ENCODE measurements at places on chromosomes 3 and 15. TPM values are rescaled to one million over a fixed set of nuclear protein-coding genes. Genes with fewer than 3 reads are reported as not detected.

- ATAC-seq: no peak
Measured at GRCh38 chr3:13746385-13746784, 133.5 kb downstream of the WNT7A start.

DNA sequence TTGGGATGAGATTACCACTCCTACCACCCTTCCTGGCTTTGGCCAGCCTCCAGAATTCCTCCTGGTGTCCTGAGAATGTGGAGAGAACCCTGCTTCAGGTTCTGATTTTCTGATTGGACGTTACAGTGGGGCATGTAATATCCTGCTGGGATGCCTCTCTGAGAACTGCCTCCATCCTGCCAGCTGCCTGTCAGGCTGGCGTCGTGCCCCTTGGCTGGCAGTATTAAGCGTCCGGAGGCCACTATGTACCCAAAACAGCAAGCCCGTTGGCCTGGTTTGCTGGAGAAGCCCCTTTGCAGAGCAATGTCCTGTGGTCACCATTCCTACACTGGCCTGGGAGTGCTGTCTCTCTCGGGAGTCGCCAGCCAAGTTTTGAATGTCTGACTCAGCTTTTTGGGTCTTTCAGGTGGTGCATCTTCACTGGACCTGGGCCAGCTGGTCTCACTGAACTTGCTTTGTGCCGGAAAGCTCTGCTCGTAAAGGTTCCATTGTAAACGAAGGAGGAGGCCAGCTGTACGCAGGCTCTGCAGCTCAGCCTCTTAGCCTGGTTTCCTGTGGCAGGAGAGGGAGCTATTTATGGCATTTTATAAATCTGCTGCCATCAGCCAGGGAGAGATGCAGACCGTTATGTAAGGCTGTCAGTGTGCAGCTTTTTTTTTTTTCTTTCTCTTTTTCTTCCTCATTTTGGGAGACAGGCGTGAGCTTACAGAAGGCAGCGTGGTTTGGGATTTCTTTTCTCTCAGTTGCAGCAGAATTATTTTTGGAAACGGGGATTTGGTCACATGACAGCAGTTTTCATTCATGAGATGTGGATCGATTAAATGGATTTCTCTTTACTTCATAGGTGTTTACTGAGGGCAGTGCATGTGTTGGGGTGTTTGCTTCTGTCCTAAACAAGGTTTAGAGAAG is 19.0 kb upstream of the TRAK1 start:
- ATAC-seq: peak; percentile 59

DNA sequence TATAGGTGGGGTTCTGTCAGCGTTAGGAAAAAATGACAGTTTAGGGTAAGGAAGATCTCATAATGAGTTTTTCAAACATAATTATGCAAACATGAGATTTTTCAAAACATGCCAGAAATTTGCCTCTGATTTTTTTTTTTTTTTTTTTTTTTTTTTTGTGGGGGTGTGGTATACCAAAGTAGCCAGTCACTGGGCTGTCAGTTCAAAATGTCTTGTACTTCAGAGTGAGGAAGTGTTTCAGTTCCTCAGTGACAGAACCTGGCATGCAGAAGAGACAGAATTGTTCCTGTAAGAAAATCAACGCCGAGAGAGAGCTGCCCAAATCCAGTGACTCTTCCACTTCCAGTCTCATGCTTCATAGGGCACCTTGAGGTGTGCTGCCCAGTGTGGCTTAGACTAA is 9.7 kb downstream of the NCBP2 start:
- no peak for ATAC-seq

The SMAD6 gene
- total RNA-seq: 1.2 TPM

DNA sequence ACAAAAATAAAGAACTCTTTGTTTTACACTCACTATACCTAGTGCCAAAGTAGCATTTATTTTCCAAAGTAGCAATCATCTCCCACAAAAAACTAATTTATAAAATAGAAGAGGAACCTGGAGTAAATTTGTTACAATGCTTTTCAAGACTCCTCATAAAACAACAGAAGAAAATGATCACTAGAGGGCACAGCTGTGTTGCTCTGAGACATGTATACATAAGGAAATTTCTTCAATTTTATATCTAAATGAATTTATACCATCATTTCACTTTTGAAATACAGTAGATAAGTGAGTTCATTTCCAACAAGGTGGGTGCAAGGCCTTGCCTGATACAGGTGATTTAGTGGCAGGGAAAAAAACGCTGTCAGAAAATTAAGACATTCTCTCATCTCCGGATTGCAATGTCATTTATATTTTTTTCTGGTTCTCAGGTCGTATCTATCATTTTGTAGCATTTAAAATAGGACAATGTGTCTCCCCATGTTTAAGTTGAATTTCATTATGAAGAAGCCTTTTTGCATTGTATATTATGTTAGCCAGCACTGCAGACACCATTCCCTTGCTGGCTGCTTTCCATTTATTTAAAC is 25.3 kb upstream of the ARHGEF26 start:
- ATAC-seq: peak; percentile 23

DNA sequence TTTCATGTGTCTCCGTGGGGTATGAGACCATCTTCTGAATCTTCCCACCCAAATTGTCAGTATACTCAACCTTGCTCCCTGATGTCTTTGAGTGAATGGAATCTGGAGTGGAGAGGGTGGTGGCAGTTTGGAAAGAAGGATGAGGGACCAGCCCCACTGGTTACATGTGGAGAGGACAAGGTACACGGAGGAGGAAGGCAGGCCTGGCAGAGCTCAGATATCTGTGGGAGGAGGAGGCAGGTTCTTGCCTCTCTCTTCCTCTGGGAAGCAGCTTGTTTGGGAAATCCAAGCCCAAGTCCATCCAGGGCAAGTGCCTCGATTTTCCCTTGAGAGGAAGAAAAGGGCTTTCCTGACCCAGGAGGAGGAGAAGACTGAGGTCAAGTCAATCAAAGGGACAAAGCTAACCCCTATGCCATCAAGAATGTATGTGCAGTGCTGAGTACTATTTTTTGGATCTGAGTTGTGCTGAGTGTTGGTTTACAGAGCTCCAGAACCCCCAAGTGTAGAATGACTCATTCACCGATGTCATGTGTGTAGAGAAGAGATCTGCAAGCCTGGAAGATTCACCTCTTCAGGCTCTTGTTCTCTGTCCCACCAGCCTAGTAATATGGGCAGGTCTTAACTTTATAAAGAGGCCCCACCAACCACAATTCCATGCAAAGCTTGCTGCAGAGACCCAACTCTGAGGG is 19.8 kb upstream of the LOXL1 start:
- no peak for ATAC-seq

GRCh38 chr15:34271493-34271892 is 46.7 kb downstream of the EMC4 start:
- ATAC-seq: peak; percentile 95

The DTX3L gene
- 28.5 TPM for total RNA-seq

The NUP210 gene
- 14.9 TPM for total RNA-seq

The CPLX3 gene
- not detected for total RNA-seq

GRCh38 chr3:88640581-88640980 is 466.8 kb upstream of the EPHA3 start:
- ATAC-seq: no peak

DNA sequence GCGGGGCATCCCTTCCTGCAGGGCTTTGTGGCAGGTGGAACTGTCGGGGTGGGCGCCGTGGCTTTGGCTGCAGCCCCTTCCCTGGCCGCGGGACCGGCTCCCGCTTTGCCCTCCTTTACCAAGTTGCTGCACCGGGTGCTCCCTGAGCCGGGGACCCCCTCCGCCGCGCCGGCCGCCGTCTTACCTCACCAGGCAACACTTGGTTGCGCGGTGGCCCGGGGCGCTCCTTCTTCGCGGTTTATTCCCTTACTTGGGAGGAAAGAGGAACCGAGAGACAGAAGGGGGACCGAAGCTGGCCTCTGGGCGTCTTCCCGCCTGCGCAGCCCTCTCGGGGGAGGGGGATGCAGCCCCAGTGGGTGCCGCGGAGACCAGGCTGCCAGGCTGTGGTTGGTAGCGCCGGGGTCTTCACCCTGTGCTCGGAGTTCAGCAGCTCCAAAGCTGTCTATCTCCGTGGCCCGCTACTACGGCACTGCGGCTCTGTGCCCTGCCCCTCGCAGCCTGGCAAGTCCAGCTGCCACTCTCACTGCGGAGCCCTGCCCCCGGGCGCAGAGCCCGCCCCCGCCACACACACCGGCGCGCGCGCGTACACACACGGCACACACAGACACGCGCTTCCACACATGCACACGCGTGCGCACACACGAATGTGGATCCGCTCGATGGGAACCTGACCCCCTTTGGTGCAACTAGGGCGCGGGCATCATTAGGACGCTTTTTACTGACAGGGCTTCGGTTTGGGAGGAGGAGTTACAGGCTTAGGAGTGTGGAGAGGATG is at the start of gene DGKG:
Gene DGKG (minus strand): TSS at position 473 of the 775 bp plus-strand sequence. CDS start 41,775 bp downstream, outside the sequence.
- ATAC-seq: peak; percentile 63

The JMJD7 gene
- total RNA-seq: 35.4 TPM

GRCh38 chr15:66092053-66093016 is 161.2 kb downstream of the MEGF11 start:
- no peak for ATAC-seq

The PLSCR4 gene
- 8.8 TPM for total RNA-seq

The SPINK8 gene
- total RNA-seq: 1.6 TPM

DNA sequence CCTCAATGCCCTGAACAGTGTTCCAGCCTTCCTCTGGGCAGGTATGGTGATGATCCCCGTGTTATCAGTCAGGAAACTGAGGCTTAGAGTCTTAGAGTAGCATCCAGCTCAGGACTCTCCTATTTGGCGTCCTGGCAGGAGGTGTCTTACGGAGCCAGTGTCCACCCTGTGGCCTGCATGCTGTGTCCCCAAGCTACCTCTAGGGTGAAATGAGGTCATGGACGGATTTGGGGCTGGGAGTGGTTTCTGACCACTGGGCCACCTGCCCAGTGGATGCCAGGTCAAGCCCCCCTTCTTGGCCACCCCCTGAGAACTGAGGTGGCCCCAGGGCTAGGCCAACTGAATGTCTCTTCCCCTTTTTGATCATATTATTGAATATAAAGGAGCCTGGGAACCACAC is 27.2 kb upstream of the SLC6A6 start:
- no peak for ATAC-seq

DNA sequence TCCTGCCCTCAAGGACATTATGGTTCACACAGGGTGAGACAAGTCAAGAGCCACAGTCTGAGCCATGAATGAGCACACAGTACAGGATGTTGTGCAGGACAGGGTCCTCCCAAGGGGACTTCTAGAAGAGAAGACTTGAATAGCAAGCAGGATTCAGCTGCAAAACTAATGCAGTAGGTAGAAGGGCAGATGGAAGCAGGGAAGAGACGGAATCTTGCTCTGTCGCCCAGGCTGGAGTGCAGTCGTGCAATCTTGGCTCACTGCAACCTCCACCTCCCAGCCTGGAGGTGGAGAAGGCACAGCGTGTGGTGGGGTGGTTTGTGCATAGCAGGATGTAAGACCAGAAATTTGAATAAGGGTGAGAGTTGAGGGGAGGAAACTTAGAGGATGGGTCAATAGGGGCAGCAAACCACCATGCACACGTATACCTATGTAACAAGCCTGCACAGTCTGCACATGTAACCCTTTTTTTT is 8.0 kb downstream of the BCL2L10 start:
- no peak for ATAC-seq

GRCh38 chr15:81480645-81481053 is 106.6 kb upstream of the TMC3 start:
- peak; percentile 75 for ATAC-seq

- ATAC-seq: no peak
Measured at GRCh38 chr15:25568751-25569150, 129.9 kb upstream of the UBE3A start.

The ATP10A gene
- 0.44 TPM for total RNA-seq

DNA sequence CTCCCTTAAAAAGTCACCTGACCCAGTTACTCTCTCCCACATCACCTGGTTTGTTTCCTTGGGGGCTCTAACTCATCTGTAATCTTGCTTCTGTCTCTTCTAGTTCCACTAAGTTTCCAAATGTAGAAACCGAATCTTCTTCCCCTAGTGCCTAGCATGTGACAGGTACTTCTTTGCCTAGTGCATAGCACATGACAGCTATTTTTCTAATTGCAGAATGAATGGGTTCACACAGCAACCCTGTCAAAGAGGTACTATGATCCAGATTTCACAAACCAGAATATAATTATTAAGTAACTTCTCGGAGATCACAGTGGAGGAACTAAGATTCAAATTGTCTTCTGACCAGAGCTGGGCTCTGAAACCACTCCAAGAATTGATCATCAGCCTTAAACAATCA is 7.4 kb downstream of the DPH3 start:
- no peak for ATAC-seq

GRCh38 chr3:189771842-189772450 is 140.8 kb downstream of the TP63 start:
- ATAC-seq: no peak

DNA sequence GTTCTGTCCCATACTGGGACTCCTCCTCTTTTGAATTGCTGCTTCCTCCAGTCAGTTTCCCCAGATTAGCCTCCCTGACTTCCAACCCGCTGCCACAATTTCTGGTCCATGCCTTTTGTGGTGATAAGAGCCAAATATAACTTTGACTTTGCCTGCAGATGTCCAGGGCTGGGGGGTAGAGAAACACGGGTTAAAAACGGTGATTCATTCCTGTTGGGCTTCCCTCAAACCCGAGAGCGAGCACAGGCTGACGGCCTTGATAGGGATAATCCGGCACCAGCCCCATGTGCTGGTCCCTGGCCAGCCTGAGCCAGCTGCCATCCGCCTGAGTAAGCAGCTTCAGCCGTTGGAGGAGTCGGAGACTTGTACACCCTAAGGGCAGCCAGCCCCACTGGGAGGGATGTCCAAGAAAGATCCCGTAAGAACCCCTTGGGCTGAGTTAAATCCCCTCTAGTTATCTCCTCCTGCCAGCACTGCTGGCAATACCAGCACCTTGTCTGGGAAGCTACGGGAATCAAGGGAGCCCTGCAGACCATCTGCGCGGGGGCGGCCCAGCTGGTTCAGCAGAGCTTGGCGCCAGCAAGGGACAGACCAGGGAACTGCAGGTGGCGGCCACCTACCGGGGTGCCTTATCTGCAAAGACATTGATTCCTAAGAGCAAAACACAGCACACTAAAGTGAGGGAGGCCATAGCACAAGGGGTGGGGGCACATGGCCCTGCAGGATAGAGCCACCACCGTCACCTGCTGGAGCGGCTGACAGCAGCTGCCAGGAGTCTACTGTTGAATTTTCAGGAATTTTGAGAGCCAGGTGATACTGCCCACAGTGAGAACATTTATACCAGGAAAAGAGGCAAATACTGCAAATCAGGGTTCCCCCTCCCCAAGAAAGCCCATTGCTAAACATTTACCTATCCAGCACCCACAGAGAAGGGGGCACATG is 18.1 kb downstream of the CSPG4 start:
- peak; percentile 68 for ATAC-seq

DNA sequence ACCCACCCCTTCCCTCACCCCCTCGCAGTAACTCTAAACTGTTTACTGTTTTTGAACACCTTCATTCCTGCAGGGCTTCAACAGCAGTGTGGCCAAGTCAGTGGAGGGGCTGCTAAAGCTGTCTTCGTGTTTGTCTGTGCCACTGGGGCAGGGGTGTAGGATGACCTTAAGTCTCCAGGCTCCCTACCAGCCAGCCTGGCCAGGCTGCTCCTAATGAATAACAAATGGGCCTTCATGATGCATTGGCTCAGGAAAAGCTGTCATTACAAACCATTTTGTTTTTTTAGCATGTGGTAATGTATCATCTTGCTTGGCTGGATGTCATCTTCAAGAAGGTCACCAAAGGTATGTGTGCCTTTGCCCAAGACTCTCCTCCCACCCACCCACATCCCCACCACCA is 372.2 kb upstream of the WNT5A start:
- no peak for ATAC-seq

The C15orf61 gene
- total RNA-seq: 2.8 TPM

The REC114 gene
- total RNA-seq: not detected

GRCh38 chr3:50644561-50644960 is 27.6 kb downstream of the MAPKAPK3 start:
- ATAC-seq: no peak
